HEK293T (cell line): ENCODE measurements at places on chromosomes 7 and 10.

GRCh38 chr7:74029089-74029785, 1.3 kb downstream of the ELN start:
- no peak for DNase-seq

DNA sequence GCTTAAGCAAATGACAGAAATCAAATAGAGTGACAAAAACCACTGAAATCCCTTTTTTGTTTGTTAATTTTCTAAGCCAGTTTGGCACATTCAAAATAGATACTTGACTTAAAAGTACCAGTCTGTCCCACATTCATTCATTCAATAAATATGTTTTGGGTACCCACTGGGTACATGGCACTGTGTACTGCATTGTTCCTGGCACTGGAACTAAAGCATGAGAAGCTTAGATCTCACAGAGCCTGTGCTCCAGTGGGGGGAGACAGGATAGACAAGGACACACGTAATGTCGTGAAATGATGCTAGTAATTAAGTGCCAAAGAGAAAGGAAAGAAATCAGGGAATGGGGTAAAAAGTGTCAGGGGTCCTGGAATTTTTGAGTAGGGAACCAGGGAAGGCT, 13.0 kb downstream of the MTURN start:
- no peak for DNase-seq

- no peak for DNase-seq
Measured at GRCh38 chr7:85306115-85306514, 119.3 kb upstream of the SEMA3D start.

- DNase-seq, result no peak
Measured at GRCh38 chr10:76328348-76328747, 896.9 kb downstream of the LRMDA start.

GRCh38 chr7:11831156-11831735, 752 bp downstream of the THSD7A start:
- DNase-seq, result no peak

- DNase-seq, result no peak
Measured at GRCh38 chr10:123790132-123790885, 101.3 kb downstream of the CPXM2 start.

- DNase-seq, result no peak
Measured at GRCh38 chr10:8061274-8062211, 7.1 kb downstream of the GATA3 start.

DNA sequence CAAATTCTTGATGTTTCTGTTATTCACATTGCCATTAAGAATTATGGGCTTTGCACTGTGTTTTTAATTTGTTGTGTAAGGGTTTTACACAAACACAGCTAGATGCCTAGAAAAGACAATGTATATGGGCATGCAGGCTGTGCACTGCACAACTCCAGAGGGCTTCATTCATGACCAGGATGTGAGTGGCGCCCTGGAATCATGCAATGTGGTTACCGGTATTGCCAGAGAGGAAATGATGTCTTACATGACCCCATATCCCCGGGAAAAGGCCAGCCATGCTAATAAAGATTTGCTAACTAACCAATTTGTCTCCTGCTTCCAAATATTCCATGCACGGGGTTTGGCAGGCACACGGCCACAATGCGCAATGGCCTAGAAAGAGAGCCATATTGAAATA, 16.9 kb downstream of the KCNMA1 start:
- no peak for DNase-seq

- DNase-seq, result no peak
Measured at GRCh38 chr7:155829796-155830470, 17.7 kb upstream of the SHH start.

DNA sequence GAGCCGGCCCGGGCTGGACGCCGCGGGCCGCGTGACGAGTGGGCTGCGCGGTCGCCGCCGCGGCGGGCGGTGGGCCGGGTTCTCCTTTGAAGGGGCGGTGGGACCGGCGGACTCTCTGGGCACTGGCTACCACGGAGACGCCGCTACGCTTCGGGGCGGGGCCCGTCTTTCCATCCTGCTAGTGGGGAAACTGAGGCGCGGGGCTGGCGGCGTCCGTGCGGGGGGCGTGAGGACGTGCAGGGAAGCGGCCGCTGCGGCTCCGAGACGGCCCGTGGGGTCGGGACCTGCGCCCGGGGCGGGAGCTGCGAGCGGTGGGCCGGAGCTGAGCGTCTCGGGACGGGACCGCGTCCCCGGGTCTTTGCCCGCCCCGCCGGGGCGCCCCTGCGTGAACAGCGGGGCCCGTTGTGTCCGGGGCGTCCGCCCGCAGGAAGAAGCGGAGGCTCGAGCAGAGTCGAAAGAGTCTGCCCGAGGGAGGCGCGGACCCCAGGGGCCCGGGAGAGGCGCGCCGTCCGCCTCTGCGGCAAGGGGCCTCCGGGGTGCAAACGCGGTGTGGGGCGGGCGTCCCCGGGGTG, 548 bp upstream of the BNIP3 start:
- DNase-seq, result peak; percentile 38

DNA sequence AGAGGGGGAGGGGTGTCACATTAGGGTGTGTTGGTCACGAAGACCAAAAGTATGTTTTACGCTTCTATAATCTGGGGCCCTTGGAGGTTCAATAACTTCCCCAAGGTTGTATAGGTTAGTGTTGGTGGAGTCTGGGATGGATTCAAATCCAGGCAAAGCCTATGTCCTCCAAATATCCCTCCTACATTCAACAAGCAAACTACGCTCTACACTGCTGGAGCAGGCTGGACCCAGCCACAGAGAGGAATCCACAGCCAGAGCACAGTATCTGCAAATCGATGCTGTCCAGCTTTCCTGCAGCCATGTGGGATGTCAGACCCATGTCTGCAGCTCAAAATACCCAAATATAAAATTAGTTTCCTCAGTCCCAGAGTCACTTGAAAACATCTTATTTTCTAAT, 198.0 kb downstream of the COBL start:
- no peak for DNase-seq

- no peak for DNase-seq
Measured at GRCh38 chr7:47551668-47552440, 30.1 kb downstream of the TNS3 start.

DNA sequence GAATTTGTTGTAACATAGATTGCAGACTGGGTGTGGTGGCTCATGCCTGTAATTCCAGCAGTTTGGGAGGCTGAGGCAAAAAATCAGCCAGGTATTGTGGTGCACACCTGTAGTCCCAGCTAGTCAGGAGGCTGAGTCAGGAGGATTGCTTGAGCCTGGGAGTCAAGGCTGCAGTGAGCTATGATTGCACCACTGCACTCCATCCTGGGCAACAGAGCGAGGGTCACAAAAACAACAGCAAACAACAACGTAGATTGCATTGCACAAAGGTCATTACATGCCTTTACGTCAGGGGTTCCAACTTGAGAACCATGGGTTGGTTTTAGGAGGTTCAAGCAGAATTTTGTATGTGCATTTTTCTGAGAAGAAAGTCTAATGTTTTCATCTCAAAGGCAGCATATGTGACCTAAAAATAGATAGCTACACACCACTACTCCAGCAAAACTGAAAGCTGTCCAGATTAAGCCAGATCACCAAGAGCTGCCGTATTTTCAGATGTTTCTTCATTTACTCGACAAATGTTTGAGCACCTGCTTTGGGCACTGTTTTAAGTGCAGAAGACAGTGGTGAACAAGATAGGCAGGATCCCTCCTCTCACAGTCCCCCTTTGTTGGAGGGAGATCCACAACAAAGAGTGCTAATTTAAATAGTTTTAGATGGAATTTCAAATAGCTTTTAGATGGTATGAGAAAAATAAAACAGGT, 28.3 kb upstream of the CYP26C1 start:
- DNase-seq, result no peak

DNA sequence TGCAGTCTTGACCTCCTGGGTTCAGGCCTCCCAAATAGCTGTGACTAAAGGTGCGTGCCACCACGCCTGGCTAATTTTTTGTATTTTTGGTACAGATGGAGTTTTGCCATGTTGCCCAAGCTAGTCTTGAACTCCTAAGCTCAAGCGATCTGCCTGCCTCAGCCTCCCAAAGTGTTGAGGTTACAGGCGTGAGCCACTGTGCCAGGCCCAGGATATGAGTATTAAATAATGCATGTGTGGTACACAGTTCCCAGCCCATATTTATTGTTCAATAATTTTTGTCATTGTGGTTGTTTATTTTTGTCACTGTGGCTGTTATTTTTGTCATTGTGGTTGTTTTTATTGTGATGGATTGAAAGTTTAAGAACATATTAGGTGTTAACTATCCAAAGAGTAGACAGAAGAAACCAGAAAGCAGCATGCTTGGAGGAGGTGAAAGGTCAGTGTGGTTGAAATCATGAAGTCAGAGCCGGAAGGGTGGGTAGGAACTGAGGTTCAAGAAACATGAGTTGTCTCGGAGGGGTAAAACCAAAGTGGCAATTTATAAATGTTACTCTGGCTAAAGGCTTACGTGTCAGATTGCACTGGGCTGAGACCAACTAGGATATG, 45.0 kb downstream of the MRC1 start:
- no peak for DNase-seq

GRCh38 chr10:32197423-32197822, 141.2 kb upstream of the KIF5B start:
- no peak for DNase-seq

DNA sequence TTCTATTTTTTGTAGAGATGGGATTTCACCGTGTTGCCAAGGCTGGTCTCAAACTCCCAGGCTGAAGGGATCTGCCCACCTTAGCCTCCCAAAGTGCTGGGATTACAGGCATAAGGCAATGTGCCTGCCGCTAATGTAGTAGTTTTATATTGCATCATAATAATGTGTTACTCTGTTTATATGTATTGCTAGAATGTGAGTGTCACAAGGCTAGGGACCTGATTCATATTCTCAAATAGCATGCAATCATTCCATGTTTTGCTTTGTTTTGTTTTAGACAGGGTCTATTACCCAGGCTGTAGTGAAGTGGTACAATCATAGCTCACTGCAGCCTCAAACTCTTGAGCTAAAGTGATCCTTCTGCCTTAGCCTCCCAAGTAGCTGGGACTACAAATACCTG, 13.5 kb downstream of the CCL26 start:
- DNase-seq, result no peak

- no peak for DNase-seq
Measured at GRCh38 chr7:85038466-85038865, 148.4 kb downstream of the SEMA3D start.

GRCh38 chr7:13115157-13115772, 427.8 kb downstream of the ARL4A start:
- DNase-seq, result no peak

- no peak for DNase-seq
Measured at GRCh38 chr7:81433692-81434331, 336.0 kb downstream of the HGF start.

DNA sequence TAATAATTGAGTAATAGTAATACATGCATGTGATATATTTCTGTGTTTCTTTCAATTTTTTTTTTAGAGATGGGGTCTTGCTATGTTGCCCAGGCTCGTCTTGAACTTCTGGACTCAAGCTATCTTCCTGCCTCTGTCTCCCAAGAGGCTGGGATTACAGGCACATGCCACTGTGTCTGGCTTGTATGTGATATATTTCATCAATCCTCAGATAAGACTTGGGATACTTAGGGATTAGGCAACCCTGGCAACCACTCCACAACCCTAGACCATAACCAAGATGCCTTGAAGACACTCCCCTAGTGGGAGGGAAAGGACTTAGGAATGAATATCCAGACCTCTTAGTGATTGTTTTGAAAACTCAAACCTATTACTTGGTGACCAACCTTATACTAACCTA, 154.8 kb downstream of the CCDC3 start:
- DNase-seq, result no peak

- no peak for DNase-seq
Measured at GRCh38 chr10:31947144-31947926, 18.7 kb upstream of the ARHGAP12 start.

DNA sequence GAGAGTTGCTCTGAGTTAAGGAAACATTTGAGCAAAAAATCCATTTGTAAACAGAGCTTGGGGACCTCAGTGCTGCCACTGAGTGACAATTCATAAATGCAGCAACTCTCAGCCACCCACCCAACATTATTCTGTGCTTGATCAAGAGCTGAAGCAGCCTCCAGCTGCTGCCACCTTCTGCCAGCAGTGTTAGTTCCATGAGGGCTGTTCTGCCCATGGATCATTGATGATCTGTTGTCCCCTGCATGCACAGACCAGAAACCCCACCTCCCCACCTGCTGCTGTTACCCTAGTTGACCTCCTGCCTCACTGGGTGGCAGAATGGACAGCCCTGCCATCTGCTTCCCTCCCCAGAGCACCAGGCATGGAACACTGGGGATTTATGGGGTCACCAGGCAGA, 305.4 kb downstream of the KCNMA1 start:
- no peak for DNase-seq

DNA sequence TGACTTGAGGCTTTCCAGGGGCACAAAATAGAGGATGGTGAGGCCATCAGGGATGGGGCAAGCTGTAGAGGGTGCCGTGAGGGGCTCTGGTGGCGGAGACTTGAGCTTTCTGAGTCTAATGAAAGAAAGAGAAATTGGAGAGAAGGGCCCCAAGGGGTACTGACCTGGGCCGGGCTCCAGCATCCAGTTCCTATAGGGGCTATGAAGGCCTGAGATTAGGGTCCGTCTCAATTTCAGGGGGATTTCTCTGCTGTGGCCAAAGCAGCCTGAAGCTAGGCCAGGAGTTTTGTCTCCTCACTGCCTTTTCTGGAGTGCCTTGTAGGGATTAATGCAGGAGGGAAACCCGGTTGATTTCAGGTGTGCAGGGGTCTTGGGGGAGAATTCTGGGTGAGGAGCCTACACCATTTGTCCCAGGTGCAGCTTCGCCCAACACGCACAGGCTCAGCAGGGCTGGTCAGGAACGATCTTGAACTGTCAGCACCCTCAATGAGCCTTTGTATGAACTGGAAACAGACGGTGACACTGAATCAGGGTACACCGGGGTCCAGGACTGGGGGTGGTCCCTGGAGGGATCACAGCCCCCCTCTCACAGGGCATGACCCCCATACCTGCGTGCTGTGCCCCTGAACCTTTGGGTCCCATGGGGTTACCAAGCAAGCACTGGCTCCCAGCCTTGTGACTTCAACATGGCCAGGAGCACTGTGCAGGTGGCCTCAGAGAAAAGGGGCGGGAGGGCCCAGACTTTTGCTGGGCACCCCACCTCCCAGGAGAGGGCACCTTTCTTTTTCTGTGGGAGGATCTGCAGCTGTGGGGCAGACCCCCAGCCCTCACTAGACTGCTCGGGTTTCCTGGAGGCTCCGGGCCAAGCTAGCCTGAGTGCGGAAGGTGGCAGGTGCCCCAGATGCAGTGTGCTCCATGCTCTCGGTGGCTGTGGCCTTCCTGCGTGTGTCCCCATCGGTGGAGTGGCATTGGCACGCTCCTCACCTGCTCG, 122.9 kb upstream of the RET start:
- no peak for DNase-seq

DNA sequence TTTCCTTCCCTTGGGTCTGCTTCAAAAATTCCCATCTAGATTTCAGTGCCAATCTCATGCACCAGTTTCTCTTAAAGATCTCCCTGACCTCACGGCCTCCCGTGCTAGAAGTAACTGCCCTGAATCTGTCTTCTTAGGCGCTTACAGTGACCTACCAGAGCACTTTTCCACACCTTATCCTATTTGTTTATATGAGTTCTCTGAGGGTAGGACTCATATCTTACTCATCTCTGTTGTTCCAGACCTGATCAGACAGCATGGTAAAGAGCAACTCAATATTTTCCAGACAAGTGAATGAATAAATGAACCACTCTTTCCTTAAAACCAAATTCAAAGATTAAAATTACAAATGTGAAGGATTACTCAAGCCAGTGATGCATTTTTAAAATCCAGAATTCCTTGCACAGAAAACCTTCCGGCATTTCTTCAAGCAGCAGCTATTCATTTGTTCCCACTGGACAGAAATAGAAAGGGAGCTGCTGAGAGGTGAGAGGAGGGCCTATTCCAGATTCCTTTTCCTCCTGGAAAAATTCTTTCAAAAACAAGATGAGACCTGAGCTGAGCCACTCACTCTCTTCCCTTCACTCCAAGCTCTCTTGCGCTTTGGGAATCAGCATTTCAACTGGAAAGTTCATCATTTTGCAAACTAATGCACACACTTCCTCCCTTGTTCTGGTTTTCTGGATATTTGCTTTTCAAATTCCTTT, 94.6 kb downstream of the ELMO1 start:
- no peak for DNase-seq
